Sigmoid colon (tissue), 7 donors: ENCODE measurements at places on chromosomes 3 and 15. TPM values are rescaled to one million over a fixed set of nuclear protein-coding genes. Genes with fewer than 3 reads are reported as not detected.

DNA sequence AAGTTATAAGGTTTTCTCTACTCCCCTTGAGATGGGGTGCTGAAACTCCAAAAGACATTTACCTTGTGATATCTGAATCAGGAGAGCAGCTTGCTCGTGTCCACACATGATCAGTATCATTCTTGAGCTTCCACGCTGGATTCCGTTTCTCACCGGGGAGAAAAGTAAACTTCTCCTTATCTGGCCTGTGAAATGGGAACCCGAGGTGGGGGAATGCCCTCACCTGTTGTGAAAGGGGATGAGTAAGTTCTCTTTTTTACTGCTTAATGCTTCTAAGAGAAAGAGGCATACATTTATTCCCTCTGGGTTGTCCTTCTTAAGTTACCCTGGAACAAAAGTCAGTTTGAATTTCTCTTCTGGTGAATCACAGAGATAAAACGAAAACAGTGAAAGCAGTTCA lies 440.5 kb upstream of the ADAMTS9 start:
- no peaks in the 10 kb centered on the region for H3K27me3 ChIP-seq
- no peak overlapping the region for H3K27ac ChIP-seq
- peaks cover 17% of the 10 kb centered on the region for H3K4me1 ChIP-seq
- no peak overlapping the region for H3K4me3 ChIP-seq

GRCh38 chr15:50353251-50353974 lies 1.6 kb downstream of the GABPB1 start:
- peaks cover 51% of the 10 kb centered on the region for H3K4me1 ChIP-seq
- peak overlapping the region; percentile 99 for H3K27ac ChIP-seq
- H3K4me3 ChIP-seq: peak overlapping the region; percentile 93
- DNase-seq: no peak
- no peaks in the 10 kb centered on the region for H3K27me3 ChIP-seq
- no peaks in the 10 kb centered on the region for H3K36me3 ChIP-seq

- H3K27me3 ChIP-seq: peaks cover 7% of the 10 kb centered on the region
- no peak for DNase-seq
- H3K4me1 ChIP-seq: no peaks in the 10 kb centered on the region
- H3K36me3 ChIP-seq: no peaks in the 10 kb centered on the region
- H3K4me3 ChIP-seq: no peak overlapping the region
- no peak overlapping the region for H3K27ac ChIP-seq
These were observed 19.2 kb upstream of the UBE2Q2 start for GRCh38 chr15:75823860-75824613.

DNA sequence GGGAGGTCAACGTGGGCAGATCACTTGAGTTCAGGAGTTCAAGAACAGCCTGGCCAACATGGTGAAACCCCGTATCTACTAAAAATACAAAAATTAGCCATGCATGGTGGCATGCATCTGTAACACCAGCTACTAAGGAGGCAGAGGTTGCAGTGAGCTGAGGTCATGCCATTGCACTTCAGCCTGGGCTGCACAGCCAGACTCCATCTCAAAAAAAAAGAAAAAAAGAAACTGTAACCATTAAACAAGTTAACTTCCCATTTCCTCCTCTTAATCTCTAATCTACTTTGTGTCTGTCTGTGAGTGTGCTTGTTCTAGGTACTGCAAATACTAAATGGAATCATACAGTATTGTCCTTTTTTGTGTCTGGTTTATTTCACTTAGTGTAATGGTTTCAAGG lies 2.7 kb downstream of the RBM6 start:
- H3K4me3 ChIP-seq: no peak overlapping the region
- no peak for DNase-seq
- no peaks in the 10 kb centered on the region for H3K4me1 ChIP-seq
- H3K27me3 ChIP-seq: no peaks in the 10 kb centered on the region
- peaks cover 3% of the 10 kb centered on the region for H3K36me3 ChIP-seq

DNA sequence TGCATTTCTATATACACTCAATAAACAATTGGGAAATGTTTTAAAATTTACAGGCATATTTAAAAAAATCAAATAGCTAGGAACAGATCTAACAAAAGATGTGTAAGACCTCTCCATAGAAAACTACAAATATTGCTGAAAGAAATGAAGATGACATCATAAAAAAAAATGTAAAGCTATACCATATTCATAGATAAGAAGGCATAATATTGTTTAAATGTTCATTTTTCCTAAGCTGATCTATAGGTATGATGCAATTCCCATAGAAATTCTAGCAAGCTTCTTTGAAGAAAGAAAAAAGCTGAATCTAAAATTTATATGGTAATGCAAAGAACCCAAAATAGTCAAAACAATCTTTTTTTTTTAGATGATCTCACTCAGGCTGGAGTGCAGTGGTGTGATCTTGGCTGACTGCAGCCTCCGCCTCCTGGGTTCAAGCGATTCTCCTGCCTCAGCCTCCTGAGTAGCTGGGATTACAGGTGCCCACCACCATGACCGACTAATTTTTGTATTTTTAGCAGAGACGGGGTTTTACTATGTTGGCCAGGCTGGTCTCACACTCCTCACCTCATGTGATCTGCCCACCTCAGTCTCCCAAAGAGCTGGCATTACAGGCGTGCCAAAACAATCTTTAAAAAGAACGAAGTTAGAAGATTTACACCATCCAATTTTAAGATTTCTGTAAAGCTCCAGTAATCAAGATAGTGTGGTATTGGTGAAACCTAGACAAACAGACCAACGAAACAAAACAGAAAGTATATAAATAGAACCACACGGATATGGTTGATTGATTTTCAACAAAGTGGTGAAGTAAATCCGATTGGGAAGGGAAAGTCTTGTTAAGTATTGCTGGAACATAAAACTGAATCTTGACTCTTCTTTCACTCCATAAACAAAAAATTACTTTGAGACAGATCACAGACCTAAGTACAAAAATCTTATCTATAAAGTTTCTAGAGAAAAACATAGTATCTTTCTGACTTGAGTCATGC lies 6.3 kb upstream of the BHLHE40 start:
- no peaks in the 10 kb centered on the region for H3K4me1 ChIP-seq
- H3K27me3 ChIP-seq: no peaks in the 10 kb centered on the region
- DNase-seq: no peak
- H3K27ac ChIP-seq: no peak overlapping the region
- no peak overlapping the region for H3K4me3 ChIP-seq

- H3K27ac ChIP-seq: no peak overlapping the region
- H3K4me3 ChIP-seq: no peak overlapping the region
- no peaks in the 10 kb centered on the region for H3K4me1 ChIP-seq
- no peaks in the 10 kb centered on the region for H3K27me3 ChIP-seq
These were observed 170.1 kb upstream of the SNTN start for GRCh38 chr3:63482341-63482740.

DNA sequence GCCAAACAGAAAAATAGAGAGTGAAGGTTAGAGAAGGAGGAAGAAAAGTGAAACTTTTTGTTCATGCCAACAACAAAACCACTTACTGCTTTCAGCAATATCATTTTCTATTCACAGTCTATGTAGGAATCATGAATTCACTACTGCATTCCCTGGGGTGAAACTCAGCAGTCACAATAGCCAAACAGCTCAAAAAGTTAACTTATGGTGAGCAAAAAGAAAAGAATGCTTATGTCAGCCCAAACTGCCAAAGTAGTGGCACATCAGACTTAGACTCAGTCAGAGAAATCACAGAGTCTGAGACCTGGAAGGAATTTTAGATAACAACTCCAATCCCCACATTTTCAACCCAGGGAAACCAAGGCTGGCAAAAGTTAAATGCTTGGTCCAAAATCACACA lies 238.7 kb upstream of the TMCO5A start:
- H3K4me1 ChIP-seq: no peaks in the 10 kb centered on the region
- no peaks in the 10 kb centered on the region for H3K27me3 ChIP-seq
- no peak overlapping the region for H3K4me3 ChIP-seq
- no peak overlapping the region for H3K27ac ChIP-seq

DNA sequence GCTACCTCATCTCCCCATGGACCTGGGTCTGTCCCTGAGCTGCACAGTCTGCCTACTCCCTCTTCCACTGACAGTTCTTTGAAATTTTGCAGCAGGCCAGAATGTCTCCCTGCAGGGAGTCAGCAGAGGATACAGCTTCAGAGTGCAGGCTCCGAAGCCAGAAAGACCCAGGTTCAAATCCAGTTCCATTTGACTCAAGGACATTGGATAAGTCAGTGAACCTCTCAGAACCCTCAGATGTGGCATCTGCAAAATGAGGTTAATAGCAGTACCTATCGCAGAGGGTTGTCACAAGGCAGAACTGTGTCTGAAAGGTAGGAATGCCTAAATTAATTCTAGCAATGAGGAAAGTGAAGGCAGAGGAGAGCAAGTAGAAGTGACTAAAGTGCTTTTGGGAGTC lies 244.4 kb upstream of the TRIM42 start:
- no peaks in the 10 kb centered on the region for H3K27me3 ChIP-seq
- DNase-seq: no peak
- H3K4me3 ChIP-seq: no peak overlapping the region
- no peaks in the 10 kb centered on the region for H3K36me3 ChIP-seq
- no peaks in the 10 kb centered on the region for H3K4me1 ChIP-seq

GRCh38 chr15:73748730-73749129 lies 4.4 kb downstream of the INSYN1 start:
- no peaks in the 10 kb centered on the region for H3K4me1 ChIP-seq
- peaks cover 6% of the 10 kb centered on the region for H3K27me3 ChIP-seq
- no peaks in the 10 kb centered on the region for H3K36me3 ChIP-seq
- H3K4me3 ChIP-seq: no peak overlapping the region
- H3K27ac ChIP-seq: no peak overlapping the region

DNA sequence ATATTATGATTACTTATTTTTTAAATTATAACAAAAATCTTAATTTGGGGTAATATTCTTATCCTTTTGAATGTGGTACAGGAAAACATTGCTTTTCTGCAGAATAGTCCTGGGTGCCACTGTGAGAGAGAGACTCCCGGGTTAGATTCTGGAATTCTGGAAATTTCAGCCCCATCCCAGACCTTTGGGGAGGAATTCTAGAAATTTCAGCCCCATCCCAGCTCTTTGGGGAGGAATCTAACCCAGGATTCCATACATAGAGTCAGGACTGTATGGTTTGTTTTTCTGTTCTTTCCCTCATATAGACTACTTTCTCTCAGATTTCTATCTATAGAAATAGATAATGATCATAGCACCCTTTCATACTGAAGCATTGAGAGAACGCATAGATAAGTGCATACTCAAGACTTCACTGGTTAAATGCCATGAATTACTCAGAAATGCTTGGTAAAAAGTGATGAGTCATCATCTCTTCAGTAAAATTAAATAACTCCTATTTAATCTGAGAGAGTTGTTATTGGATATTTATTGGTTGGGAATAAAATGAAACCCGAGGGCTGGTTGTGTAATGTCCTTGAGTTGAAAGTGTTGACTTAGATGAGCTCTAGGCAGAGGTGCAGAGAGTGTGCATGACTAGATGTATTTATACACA lies 8.3 kb downstream of the EIF2AK4 start:
- H3K27ac ChIP-seq: no peak overlapping the region
- no peak for DNase-seq
- no peaks in the 10 kb centered on the region for H3K27me3 ChIP-seq
- H3K4me3 ChIP-seq: no peak overlapping the region
- peaks cover 21% of the 10 kb centered on the region for H3K36me3 ChIP-seq

- no peak overlapping the region for H3K27ac ChIP-seq
- no peak overlapping the region for H3K4me3 ChIP-seq
- H3K4me1 ChIP-seq: no peaks in the 10 kb centered on the region
- no peaks in the 10 kb centered on the region for H3K27me3 ChIP-seq
- no peak for DNase-seq
These were observed 101.5 kb downstream of the RBPMS2 start for GRCh38 chr15:64673866-64674265.

GRCh38 chr15:41969851-41970431 lies 2.4 kb downstream of the EHD4 start:
- H3K27me3 ChIP-seq: no peaks in the 10 kb centered on the region
- no peak overlapping the region for H3K4me3 ChIP-seq
- H3K4me1 ChIP-seq: peaks cover 17% of the 10 kb centered on the region
- H3K36me3 ChIP-seq: no peaks in the 10 kb centered on the region

- no peaks in the 10 kb centered on the region for H3K27me3 ChIP-seq
- no peak for DNase-seq
- H3K36me3 ChIP-seq: peaks cover 79% of the 10 kb centered on the region
These were observed 33.9 kb downstream of the TRPM7 start for GRCh38 chr15:50652671-50653070.

GRCh38 chr3:54243056-54243931 lies 120.9 kb downstream of the CACNA2D3 start:
- no peak overlapping the region for H3K4me3 ChIP-seq
- no peaks in the 10 kb centered on the region for H3K36me3 ChIP-seq
- DNase-seq: no peak
- H3K27ac ChIP-seq: no peak overlapping the region

- no peaks in the 10 kb centered on the region for H3K36me3 ChIP-seq
- no peak for DNase-seq
- H3K27me3 ChIP-seq: no peaks in the 10 kb centered on the region
- no peak overlapping the region for H3K4me3 ChIP-seq
- no peaks in the 10 kb centered on the region for H3K4me1 ChIP-seq
- no peak overlapping the region for H3K27ac ChIP-seq
These were observed 723.9 kb upstream of the ALCAM start for GRCh38 chr3:104642827-104643226.

- no peak overlapping the region for H3K4me3 ChIP-seq
- H3K27ac ChIP-seq: peak overlapping the region; percentile 88
- peaks cover 25% of the 10 kb centered on the region for H3K4me1 ChIP-seq
These were observed 1.6 kb upstream of the PLCL2 start for GRCh38 chr3:16883057-16883722.

DNA sequence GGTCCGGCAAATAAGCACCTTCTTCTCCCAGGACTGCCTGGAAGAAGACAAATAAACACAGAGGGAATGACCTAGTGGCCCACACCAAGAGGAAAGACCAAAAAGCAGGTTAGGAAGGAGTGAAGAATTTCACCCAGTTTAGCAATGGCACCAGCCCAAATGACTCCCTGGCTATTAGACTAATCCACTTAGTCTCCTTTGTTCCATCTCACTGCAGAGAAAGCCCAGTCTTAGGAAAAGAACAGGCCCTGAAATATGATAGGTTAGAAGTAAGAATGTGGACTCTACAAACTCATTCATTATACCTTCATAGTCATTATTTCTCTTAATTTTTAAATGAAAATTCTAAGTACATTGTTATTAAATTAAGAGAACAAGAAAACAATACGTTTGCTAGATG lies 23.2 kb downstream of the SERPINI2 start:
- H3K27me3 ChIP-seq: no peaks in the 10 kb centered on the region
- no peak for DNase-seq
- no peak overlapping the region for H3K27ac ChIP-seq
- no peak overlapping the region for H3K4me3 ChIP-seq

The CLDN16 gene
- not detected for total RNA-seq

The GOLGA8S gene
- 0.36 TPM for total RNA-seq

The FAM81A gene
- total RNA-seq: 4.7 TPM

The TRAT1 gene
- 0.33 TPM for total RNA-seq

The COL8A1 gene
- total RNA-seq: 15.3 TPM

The COL7A1 gene
- total RNA-seq: 2.1 TPM

The ARRDC4 gene
- total RNA-seq: 190 TPM

The ACAD11 gene
- total RNA-seq: 71.7 TPM

The TNNC1 gene
- 2.9 TPM for total RNA-seq

The ICE2 gene
- 40.3 TPM for total RNA-seq

The CCDC33 gene
- total RNA-seq: not detected

The HGD gene
- total RNA-seq: not detected

The SEMA5B gene
- 0.36 TPM for total RNA-seq

The FRMD5 gene
- total RNA-seq: 1.8 TPM
